Activated CD4-positive, CD25-positive, alpha-beta regulatory T cell treated with anti-CD3 and anti-CD28 coated beads, Interleukin-2, amount 50 U/mL, for 72 hours (primary cell): ENCODE measurements at places on chromosomes 5 and 9.

- no peak for DNase-seq
Measured at GRCh38 chr9:19247420-19247819, 16.9 kb downstream of the DENND4C start.

GRCh38 chr5:52554293-52554692, 233.4 kb upstream of the ITGA1 start:
- DNase-seq, result no peak

GRCh38 chr5:180631549-180632383, 17.6 kb downstream of the FLT4 start:
- no peak for DNase-seq

DNA sequence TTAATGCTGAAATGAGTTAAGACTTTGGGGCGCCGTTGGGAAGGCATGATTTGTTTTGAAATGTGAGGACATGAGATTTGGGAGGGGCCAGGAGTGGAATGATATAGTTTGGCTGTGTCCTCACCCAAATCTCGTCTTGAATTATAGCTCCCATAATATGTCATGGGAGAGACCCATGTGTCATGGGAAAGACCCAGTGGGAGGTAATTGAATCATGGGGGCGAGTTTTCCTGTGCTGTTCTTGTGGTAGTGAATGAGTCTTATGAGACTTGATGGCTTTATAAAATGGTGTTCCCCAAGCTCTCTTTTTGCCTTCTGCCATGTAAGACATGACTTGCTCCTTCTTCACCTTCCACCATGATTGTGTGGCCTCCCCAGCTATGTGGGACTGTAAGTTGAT, 5.1 kb downstream of the SLC25A48 start:
- DNase-seq, result no peak

GRCh38 chr9:117671468-117671867, 32.7 kb upstream of the TLR4 start:
- no peak for DNase-seq

DNA sequence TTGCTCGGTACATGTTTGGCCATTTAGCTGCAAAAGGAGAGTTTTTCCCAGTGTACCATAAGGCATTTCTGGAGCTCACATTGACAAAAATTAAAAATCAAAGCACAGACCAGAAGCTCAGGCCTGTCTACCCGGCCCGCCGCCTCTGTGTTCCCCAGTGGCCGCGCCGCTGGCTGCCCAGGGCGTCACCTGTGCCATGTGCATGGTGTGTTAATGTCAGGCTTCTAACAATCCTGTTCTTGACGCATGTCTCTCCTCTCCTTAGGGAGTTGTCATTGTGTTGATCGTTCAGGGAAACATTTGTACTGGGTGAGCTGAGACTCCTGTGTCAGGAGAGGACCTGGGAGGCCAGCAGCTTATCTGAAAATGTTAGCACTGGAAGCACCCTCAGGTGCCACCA, 9.6 kb upstream of the NTNG2 start:
- no peak for DNase-seq

DNA sequence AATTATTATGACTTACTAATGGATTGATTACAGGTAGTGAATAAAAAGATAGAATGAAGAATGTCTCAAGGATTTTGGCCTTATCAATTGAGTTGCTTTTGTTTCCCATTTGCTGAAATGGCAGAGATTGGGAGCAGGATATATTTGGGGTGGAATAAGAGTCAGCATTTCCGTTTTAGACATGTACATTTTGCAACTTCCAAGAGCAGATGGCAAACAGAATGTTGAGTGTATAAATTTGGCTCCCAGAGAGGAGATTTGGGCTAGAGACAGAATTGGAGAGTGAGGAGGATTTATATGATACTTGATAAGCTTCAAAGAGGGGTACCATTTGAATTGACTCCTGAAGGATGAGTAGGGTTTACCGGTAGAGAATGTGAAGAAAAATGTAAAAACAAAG, 437.9 kb upstream of the PAPPA start:
- DNase-seq, result no peak

DNA sequence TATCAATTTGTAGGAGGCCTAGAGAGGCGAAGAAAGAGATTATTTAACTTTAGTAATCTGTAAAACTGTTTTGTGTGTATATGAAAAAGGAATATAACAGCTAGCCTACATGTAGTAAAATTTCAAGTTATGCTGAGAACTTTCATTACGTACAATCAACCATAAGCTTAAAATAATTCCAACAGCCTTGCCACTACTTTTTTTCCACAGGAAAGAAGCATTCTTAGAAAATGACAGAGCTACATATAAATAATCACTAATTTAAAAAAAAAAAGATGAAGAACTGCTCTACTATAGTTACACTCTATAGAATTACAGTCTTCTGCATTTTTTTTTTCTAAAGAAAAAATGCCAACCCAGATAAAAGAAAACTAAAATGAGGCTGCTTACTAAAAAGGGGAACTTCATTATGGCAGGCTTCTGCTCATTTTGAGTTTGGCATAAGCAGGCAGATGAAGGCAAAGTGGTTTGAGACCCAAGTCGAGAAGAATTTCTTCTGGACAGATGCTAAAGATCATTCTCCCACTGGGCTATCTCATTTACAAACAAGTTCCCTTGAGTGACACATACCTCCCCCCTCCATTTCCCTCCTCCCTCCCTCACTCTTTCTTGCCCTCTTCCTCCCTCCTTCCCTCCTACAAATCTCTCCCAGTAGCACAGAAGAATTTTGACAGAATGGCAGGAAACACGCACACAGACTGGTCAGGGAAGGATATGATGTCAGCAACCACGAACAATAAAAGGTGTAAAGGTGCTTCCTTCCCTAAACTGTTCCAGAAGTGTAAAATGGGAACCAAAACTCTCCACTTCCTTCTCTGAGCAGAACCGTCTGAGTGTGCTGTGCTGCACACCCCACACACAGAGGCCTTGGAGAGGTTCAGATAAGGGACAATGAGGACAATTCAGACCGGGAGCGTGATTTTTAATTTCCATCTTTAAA, 56.1 kb downstream of the MEF2C start:
- no peak for DNase-seq

- no peak for DNase-seq
Measured at GRCh38 chr5:178434016-178434761, 156.0 kb downstream of the COL23A1 start.

GRCh38 chr9:29511680-29512079, 1938.4 kb upstream of the C9orf72 start:
- no peak for DNase-seq

GRCh38 chr5:104569621-104570020, 1007.0 kb upstream of the NUDT12 start:
- DNase-seq, result no peak

DNA sequence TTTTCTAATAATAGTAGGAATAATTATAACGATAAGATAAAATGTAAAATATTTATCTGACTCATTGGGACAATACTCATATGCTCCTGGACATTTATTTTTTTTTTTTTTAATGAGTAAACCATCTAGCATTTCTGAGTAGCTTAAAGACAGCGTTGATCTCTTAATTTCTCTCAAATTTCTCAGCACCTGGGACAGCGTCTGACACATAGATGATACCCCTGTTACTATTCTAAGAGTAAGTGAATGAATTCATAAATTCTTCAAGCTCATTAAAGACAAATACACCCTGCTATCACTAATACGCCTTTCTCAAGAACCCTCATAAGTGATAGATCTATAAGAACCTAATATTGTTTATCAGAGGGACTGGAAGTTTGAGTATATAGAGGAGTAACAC, 12.0 kb upstream of the HTR4 start:
- DNase-seq, result no peak

DNA sequence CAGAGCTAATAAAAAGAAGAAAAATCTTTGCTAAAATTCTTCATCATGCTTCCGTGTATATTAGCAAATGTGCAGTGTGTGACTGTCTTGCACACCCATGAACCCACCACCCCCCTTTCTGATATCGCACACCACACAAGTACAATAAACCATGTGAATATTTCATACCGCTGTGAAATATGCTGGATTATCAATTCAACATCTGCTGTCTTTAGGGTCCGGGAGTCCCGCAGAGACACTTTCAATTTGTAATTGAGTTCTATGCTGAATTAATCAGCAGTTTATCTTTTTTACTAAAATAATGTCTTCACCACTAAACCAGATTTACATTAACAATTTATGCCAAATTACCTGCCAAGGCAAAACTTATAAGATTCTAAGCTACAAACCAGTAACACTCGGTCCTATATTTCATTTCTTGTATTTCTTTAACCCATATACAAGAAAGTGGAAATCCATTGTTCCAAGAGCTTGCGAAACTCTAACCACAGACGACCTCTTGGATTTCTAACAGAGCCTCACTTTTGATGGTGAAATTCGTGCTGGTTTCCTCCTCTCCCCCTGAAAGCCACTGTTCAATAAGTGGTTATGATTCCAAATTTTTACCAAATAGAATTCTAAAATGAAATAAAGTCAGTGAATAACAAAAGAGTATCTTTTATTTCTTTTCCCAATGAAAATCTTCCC, 44.2 kb downstream of the PSMB7 start:
- DNase-seq, result no peak

GRCh38 chr9:115090486-115090885, 27.5 kb downstream of the TNC start:
- DNase-seq, result no peak

GRCh38 chr9:134099123-134099761, 31.4 kb upstream of the BRD3 start:
- peak; percentile 39 for DNase-seq

DNA sequence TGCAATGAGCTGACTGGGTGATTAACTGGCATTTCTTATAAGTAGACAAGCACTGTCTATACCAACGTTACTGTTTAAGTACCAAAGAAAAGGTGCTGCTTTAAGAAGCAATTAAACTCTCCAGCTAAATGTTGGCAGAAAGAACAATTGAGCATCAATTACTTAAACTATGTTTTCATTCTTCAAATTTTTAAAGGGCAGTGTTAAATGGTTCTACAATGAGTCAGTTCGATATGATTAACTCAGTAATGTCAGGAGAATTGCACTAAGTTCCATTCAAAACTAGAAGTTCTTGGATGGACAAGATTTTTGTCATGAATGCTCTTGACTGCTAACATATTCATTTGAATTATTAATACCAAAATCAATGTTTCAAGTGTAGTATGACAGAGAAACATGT, 593.7 kb downstream of the DNAH5 start:
- DNase-seq, result no peak

DNA sequence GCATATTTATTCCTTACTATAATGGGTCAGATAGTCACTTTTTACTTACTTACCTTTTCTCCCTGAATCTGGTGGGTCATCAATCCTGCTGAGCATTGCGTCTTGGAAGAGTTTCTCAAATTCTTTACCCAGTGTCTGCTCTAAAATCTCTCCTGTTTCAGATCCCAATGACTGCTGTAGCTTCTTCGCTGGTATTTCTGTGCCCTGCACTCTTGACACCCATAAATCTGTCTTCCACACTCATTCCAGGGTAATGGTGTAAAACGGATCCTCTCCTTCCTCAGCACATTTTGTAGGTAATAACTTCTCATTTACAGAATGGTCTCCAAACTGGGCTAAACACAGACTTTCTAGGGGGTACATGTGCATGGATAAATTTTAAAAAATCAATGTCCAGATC, 407.4 kb downstream of the DMAC1 start:
- no peak for DNase-seq

DNA sequence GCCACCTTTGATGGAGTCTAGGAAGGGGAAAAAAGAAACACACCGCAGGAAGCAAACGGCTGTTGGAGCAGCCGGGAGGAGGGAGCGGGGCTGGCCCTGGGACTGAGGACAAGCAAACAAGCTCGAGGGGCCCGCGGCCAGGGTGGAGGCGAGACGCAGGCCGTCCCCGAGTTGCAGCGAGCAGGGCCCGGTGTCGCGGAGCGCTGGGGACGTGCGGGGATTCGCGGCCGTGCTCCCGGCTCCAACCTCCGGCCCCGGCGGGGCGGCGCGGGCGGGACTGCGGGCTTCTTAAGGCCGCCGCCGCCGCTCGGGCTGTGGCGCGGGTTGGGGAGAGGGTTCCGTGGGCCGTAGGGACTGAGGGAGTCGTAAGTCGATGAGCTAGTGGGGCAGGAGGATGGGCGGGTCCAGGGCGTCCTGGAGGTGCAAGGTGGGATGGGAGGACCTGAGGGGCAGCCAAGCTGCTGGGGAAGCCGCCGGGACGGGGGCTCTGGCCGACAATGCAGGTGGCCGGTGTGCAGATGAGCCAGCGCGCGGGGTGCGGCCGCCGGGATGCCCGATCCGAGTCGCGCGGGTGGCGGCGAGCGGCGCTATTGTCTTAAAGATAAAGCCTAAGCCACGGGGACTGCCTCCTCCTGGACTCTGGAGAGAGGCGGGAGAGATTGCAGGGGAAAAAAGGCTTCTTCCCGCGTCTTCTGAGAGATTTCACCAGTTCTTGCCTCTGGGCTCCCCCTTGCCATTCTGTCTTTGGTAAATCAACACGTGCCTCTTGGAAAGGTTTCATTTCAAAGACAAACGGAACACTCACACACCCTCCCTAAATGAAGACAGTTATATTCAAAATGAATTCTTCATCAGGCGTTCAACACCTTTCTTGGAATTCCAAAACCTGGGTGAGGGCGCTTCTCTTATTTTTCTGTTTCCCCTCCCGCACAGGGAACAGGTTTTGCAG, 1.6 kb upstream of the HAPLN1 start:
- DNase-seq, result no peak

DNA sequence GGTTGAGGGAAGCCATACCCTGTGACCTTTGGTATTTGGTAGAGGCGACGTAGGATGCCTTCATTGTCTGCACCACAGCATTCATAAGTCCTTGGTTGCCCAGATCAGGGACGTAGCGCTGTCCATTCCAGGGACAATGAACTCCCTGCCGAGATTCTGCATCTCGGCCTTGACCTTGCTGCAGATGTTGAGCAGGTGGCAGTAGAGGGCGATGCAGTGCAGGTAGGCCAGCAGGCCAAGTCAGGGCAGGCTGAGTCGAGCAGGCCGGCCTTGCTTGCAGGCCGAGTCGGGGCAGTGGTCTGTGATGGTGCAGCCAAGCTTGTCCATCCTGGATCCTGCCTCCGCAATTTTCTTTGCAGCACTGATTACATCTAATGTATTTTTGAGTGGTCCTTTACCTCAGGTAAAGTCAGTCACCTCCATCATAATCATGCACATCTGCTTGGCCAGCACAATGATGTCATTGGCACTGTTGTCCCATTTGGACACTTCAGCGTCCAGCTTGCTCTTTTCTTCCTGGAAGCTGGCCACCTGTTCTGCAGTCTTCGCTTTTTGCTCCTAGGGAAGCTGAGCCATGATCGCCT, 93.4 kb upstream of the CCDC112 start:
- no peak for DNase-seq

- DNase-seq, result no peak
Measured at GRCh38 chr9:38334234-38334633, 58.3 kb upstream of the ALDH1B1 start.

DNA sequence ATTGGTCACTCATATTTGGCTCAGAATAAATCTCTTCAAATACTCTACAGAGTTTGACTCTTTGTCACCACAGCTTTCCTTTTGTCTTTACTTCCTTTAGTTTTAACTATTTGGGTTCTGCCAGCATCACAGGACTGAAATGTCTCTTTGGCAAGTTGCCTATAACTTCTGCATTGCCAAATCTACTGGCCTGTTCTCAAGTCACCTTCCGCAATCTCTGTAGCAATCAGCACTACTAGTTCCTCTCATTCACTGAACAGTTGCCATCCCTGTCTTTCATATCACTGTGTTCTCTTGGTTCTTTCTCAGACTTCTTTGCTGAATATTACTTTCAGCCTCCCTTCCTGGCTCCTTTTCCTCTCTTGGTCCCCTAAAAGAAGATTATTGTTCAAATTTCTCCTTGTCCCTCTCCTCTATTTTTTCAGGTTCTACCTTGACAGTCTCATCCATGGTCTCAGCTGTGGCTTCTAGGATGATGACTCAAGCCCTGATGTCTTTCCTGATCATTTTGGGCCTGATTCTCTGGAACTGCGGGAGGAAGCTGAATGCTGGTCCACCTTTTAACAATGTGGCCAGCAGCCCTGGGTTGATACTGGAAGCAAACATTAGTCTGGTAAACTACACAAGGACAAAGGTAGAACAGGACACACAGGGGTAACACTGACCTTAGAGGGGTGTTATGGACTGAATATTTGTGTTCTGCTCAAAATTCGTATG, 44.0 kb upstream of the LIFR start:
- no peak for DNase-seq
